Body of pancreas (tissue), 4 donors: ENCODE measurements at places on chromosomes 12 and 14. TPM values are rescaled to one million over a fixed set of nuclear protein-coding genes. Genes with fewer than 3 reads are reported as not detected.

- DNase-seq, result peak; percentile 41
- no peak overlapping the region for H3K4me3 ChIP-seq
- peaks cover 25% of the 10 kb centered on the region for H3K4me1 ChIP-seq
- peaks cover 4% of the 10 kb centered on the region for H3K27me3 ChIP-seq
Observed at GRCh38 chr12:44876544-44877410, 662 bp upstream of the NELL2 start.

DNA sequence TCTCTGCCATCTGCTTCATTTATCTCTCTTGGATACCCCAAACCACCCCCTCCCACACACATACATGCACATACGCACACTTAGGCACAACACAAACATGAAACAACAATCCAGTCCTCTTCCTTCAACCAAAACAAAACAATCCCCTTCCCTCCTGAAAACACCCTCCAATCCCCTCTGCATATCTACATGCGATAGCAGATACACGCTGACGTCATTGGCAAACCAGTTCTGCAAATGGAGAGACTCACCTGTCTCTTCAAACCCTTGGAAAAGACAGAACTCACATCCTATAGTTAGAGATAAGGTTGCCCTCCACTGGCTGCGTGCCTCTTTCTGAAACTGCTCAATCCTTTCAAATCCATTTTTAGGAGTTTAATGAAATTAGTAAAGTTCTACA lies 37.2 kb upstream of the RMST start:
- H3K4me1 ChIP-seq, result no peaks in the 10 kb centered on the region
- H3K27me3 ChIP-seq, result no peaks in the 10 kb centered on the region
- DNase-seq, result no peak
- no peak overlapping the region for H3K27ac ChIP-seq

DNA sequence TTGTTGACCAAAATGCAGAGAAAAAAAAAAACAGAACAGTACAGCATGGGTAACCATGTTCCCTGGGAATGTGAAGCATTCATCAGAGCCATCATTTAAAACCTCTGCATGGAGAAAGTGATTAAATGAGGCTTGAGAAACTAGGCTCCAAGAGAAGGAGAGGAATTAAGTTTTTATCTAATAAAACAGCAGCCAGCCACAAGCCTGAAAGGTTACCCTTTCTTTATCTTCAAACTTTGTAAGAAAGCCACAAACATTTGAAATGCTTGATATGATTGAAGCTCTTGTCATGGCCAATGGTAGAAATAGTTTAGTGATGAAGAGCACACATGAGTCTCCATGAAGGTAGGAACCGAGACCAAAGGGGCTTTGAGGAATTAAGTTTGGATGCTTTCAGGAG lies 144.9 kb upstream of the SYT1 start:
- no peak for DNase-seq
- no peak overlapping the region for H3K27ac ChIP-seq
- H3K27me3 ChIP-seq, result no peaks in the 10 kb centered on the region
- H3K4me1 ChIP-seq, result no peaks in the 10 kb centered on the region

DNA sequence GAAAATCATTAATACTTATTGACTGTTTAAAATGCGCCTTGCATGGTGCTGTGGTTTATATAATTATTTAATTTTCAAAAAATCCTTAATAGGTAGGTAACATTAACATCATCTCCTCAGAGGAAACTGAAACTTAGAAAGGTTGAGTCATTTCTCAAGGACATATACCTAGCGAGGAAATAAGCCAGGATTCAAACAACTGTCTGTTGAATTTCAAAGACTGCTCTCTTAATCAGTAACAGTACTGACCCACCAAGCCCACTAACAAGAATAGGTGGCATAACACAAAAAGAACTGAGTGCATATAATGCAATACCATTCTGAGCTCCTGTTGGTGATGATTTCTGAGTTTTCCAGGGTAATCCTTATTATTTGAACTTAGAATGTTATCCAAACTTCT lies 174.3 kb downstream of the SOX5 start:
- H3K4me1 ChIP-seq, result no peaks in the 10 kb centered on the region
- H3K27me3 ChIP-seq, result no peaks in the 10 kb centered on the region
- no peak for DNase-seq
- no peak overlapping the region for H3K27ac ChIP-seq
- no peak overlapping the region for H3K4me3 ChIP-seq

GRCh38 chr12:12486661-12487240 lies 75.9 kb downstream of the DUSP16 start:
- no peak overlapping the region for H3K4me3 ChIP-seq
- no peaks in the 10 kb centered on the region for H3K36me3 ChIP-seq
- DNase-seq, result peak; percentile 65
- H3K4me1 ChIP-seq, result peaks cover 55% of the 10 kb centered on the region
- peak overlapping the region; percentile 42 for H3K27ac ChIP-seq

DNA sequence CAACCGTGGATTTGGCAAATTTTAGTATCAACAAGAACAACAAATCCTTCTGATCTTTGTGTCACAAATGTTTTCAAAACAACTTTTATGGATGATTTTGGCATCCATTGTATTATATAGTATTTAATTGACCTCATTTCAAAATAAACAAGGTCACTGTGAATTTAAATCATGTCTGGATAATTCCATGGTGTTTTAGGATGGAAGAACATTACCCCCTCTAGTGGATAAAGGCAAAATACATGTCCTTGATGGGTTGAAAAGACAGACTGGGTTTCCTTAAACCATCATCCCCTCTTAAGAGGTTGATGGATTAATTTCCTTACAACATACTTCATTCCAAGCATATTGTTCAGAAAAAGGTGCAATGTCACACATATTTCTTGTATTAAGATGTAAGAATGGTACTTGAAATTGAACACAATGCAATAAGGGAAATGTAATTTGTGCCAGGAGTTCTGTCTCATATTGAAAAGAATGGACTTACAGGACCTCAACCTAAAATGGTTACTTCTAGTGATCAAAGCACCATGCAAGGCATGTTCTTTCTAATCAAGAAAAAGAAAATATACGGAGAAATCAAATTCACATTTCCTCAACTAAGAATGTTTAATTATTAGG lies 352.0 kb downstream of the BCAT1 start:
- no peak overlapping the region for H3K27ac ChIP-seq
- no peaks in the 10 kb centered on the region for H3K27me3 ChIP-seq
- H3K4me3 ChIP-seq, result no peak overlapping the region
- no peaks in the 10 kb centered on the region for H3K4me1 ChIP-seq
- DNase-seq, result no peak
- no peaks in the 10 kb centered on the region for H3K36me3 ChIP-seq

The GPRC5D gene
- total RNA-seq, result not detected

- DNase-seq, result no peak
- H3K27ac ChIP-seq, result no peak overlapping the region
- no peaks in the 10 kb centered on the region for H3K27me3 ChIP-seq
- H3K36me3 ChIP-seq, result no peaks in the 10 kb centered on the region
- no peak overlapping the region for H3K4me3 ChIP-seq
Observed at GRCh38 chr12:54940727-54941315, 43.7 kb downstream of the TESPA1 start.

GRCh38 chr12:89951050-89951693 lies 242.5 kb upstream of the ATP2B1 start:
- DNase-seq, result no peak
- H3K36me3 ChIP-seq, result no peaks in the 10 kb centered on the region
- H3K27ac ChIP-seq, result no peak overlapping the region
- H3K4me3 ChIP-seq, result no peak overlapping the region
- H3K4me1 ChIP-seq, result peaks cover 18% of the 10 kb centered on the region

DNA sequence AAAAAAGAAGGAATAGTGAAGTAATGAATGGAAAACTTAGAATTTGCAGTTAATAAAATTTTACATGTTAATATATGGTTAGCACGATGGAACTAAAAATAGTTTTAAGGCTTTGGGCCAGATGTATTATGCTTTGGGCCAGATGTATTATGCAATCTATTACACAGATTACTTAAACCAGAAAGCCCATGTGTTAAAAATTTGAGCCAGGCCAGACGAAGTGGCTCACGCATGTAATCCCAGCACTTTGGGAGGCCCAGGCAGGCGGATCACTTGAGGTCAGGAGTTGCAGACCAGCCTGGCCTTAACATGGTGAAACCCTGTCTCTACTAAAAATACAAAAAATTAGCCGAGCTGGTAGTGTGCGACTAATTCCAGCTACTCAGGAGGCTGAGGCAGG lies 17.2 kb downstream of the IFT81 start:
- no peak overlapping the region for H3K27ac ChIP-seq
- DNase-seq, result peak; percentile 39
- no peak overlapping the region for H3K4me3 ChIP-seq
- H3K36me3 ChIP-seq, result no peaks in the 10 kb centered on the region
- no peaks in the 10 kb centered on the region for H3K4me1 ChIP-seq

The CLEC2B gene
- total RNA-seq, result 4.2 TPM

DNA sequence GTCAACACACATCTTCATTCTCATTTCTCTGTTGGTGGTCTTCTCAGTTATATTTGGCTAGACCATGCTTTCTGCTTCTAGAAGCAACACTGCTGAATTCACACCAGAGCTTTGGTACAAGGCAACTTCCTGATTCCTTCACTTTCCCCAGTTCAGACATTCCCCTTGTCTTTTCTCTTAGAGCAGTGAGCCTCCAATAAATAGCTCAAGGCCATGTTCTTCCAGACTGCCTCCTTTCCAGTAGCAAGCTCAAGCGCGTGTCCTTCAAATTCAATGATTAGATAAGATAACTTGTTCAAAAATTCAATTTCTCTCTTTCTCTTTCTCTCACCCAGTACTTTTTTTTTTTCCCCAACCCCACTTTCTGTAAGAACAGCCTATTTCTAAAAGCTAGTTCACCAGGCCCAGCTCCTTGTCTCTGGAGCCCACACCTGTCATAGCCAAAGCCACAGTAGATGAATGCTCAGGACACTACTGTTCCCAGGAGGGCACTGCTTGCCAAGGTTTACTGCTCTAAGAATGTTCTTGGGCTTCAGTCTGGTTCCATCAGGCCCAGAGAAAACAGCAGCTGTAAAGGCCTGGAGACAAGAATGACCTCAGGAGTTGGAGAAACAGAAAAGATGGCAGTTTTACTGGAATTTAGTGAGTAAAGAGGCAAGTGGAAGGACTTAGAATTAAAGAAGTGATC lies 17.7 kb downstream of the TBK1 start:
- H3K27ac ChIP-seq, result no peak overlapping the region
- DNase-seq, result no peak
- peaks cover 4% of the 10 kb centered on the region for H3K36me3 ChIP-seq
- peaks cover 9% of the 10 kb centered on the region for H3K4me1 ChIP-seq

- no peak overlapping the region for H3K4me3 ChIP-seq
- no peak overlapping the region for H3K27ac ChIP-seq
Observed at GRCh38 chr12:120961604-120962531, 16.5 kb upstream of the HNF1A start.

The RNF212B gene
- not detected for total RNA-seq

- no peaks in the 10 kb centered on the region for H3K27me3 ChIP-seq
- no peak for DNase-seq
- no peaks in the 10 kb centered on the region for H3K4me1 ChIP-seq
- H3K27ac ChIP-seq, result no peak overlapping the region
Observed at GRCh38 chr12:64882687-64883086, 58.2 kb downstream of the TBC1D30 start.

DNA sequence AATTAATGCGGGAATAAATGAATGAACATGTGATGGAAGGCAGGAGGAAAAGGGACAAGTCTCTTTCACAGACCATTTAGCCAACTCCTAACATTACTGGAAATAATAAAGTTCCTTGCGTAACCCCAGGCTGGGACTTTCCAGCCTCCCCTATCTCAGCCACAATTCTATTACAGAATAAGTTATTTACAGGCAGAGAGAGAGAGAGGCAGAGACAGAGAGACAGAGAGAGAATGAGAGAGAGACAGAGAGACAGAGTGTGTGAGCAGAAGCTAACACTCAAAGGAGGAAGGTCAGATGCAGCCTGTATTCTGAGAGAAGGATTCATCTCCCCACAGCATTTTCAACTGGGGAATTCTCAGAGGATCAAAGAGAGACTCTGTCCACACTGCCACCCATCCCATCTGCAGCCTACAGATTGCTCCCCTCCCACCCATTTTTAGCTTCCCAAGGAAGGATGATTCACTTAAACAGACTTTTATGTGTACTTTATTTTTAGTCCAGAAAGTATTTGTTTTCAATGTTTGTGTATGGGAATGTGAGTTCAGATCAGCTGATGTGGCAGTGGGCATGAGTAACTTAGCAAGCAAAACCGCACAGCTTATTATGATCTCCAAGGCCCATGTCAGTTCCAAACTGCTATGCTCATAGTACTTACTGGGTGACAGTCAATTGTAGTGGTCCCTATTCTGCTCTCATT lies 165.7 kb downstream of the CAND1 start:
- no peak for DNase-seq
- no peaks in the 10 kb centered on the region for H3K36me3 ChIP-seq
- no peaks in the 10 kb centered on the region for H3K27me3 ChIP-seq

DNA sequence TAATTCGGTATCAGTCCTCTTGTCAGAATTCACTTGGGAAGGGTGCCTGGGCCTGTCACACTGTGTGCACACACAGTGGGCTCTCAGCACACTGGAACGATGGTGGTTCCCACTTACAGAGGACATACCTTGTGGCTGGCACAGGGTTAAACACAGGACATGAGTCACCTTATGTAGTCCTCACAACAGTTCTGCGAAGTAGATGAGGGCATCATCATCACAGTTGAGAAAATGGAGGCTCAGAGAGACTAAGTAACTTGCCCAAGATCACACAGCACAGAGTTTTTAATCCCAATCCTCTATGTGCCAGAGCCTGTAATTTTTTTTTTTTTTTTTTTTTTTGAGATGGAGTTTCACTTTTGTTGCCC lies 90.7 kb downstream of the NINJ2 start:
- H3K27me3 ChIP-seq, result no peaks in the 10 kb centered on the region
- no peaks in the 10 kb centered on the region for H3K36me3 ChIP-seq
- H3K27ac ChIP-seq, result no peak overlapping the region
- no peak for DNase-seq

DNA sequence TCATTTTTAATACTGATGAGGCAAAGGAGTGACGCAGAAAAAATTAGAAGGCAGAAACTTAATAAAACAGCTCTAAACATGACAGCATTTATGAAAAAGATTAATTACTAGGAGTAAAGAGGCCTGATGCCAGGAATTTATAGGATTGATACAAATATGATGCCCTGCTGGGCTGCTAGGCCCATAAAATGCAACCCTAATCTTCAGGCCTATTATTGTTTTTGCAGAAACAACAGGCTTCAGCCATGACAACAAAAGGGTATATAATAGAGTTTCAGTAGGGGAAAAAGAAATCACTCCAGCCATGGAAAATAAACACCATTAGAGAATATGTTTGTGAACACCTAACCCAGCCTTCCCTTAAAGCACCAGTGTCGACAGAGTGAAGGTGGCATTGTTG lies 50.6 kb downstream of the OTX2 start:
- no peak overlapping the region for H3K4me3 ChIP-seq
- no peaks in the 10 kb centered on the region for H3K36me3 ChIP-seq
- H3K27me3 ChIP-seq, result no peaks in the 10 kb centered on the region
- no peaks in the 10 kb centered on the region for H3K4me1 ChIP-seq
- no peak overlapping the region for H3K27ac ChIP-seq
- no peak for DNase-seq
